ENCODE measurements at places on chromosomes 12 and 14.

- no peak for DNase-seq
These were observed 92.0 kb downstream of the TTLL5 start for GRCh38 chr14:75752907-75753594.

GRCh38 chr12:130646716-130647370, 69.3 kb downstream of the RIMBP2 start:
- no peak for DNase-seq

GRCh38 chr12:13196130-13196921, at the start of gene EMP1:
EMP1 (plus strand) TSS chr12:13196726; CDS start chr12:13211511, 14,785 bp downstream.
- peak; percentile 95 for DNase-seq

- peak; percentile 58 for DNase-seq
These were observed 86.8 kb downstream of the ITPR2 start for GRCh38 chr12:26746121-26746714.

GRCh38 chr14:22131749-22132476, 457.1 kb downstream of the DAD1 start:
- DNase-seq = peak; percentile 66

DNA sequence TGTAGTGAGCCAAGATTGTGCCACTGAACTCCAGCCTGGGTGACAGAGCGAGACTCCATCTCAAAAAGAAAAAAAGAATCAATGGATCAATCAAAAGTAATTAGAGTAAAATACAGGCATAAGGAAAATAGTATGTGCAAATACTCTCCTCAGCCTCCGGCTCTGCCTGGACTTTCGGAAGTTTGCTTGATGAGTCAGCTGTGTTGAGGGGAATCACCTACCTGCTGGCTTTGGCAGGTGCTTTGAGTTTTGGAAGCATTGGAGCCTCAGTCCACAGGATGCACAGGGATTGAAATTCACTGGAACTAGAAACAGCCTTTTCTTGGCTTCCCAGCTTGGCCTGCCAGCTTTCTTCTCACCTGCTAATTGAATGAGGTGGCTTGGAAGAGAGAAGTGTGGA, 268.2 kb downstream of the PCNX1 start:
- DNase-seq = no peak

DNA sequence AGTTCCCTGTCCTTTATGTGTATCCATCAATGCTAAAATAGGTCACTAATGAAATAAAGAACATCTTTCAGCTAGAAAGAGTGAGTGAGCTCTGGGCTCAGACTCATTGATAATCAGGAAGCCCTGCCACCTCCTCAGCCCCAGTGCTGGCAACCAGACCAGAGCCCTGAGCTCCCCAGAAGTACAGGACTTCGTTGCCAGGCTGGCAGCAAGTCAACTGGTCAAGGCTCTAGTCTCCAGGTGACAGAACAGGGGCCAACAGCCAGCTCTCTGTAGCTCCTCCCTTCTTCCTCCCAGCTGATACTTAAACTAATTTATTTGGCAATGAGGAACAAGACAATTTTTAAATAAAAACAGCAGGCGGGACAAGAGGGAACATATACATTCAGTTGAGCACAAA, 145.3 kb downstream of the EGLN3 start:
- no peak for DNase-seq

- peak; percentile 82 for DNase-seq
These were observed 35.5 kb upstream of the RFLNA start for GRCh38 chr12:124259154-124260066.

Data from hematopoietic multipotent progenitor cell treated with erythropoietin and hydrocortisone succinate and interleukin-3 and kit ligand, for 4 days (in vitro differentiated cells).